ENCODE measurements at places on chromosomes 5 and 9.

- no peaks in the 10 kb centered on the region for H3K36me3 ChIP-seq
- H3K4me3 ChIP-seq = no peak overlapping the region
- no peak for DNase-seq
- H3K27ac ChIP-seq = no peak overlapping the region
- H3K27me3 ChIP-seq = no peaks in the 10 kb centered on the region
These were observed 22.5 kb upstream of the SUB1 start for GRCh38 chr5:32562843-32563242.

DNA sequence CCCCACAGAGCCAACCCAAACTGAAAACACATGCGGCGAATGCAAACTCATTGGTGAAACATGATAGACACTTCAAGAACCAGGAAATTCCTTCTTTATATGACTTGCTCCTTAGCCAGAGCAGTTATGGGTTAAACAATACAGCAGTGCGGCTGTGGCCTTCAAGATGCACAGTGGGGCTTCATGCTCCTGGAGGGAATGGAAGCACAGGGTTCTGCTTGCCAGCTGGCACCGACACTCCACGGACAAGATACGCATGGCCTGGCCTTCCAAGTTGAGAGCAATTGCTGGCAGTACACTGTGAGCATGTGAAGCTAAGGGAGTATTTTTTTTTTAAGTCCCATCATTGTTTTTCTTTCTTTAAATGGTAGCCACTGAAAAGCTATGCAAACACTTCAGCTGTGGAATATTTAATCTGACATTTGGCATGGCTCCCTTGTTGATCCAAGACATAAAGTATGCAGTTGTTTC is 451.6 kb upstream of the CD180 start:
- no peaks in the 10 kb centered on the region for H3K36me3 ChIP-seq
- DNase-seq = no peak

GRCh38 chr5:111248571-111248970 is 24.4 kb downstream of the CAMK4 start:
- H3K27ac ChIP-seq = no peak overlapping the region
- H3K36me3 ChIP-seq = no peaks in the 10 kb centered on the region
- no peaks in the 10 kb centered on the region for H3K4me1 ChIP-seq
- no peaks in the 10 kb centered on the region for H3K27me3 ChIP-seq

GRCh38 chr5:33981408-33982162 is 2.9 kb downstream of the SLC45A2 start:
- no peak overlapping the region for H3K4me3 ChIP-seq
- H3K4me1 ChIP-seq = peaks cover 2% of the 10 kb centered on the region
- H3K27me3 ChIP-seq = no peaks in the 10 kb centered on the region
- no peak overlapping the region for H3K27ac ChIP-seq

DNA sequence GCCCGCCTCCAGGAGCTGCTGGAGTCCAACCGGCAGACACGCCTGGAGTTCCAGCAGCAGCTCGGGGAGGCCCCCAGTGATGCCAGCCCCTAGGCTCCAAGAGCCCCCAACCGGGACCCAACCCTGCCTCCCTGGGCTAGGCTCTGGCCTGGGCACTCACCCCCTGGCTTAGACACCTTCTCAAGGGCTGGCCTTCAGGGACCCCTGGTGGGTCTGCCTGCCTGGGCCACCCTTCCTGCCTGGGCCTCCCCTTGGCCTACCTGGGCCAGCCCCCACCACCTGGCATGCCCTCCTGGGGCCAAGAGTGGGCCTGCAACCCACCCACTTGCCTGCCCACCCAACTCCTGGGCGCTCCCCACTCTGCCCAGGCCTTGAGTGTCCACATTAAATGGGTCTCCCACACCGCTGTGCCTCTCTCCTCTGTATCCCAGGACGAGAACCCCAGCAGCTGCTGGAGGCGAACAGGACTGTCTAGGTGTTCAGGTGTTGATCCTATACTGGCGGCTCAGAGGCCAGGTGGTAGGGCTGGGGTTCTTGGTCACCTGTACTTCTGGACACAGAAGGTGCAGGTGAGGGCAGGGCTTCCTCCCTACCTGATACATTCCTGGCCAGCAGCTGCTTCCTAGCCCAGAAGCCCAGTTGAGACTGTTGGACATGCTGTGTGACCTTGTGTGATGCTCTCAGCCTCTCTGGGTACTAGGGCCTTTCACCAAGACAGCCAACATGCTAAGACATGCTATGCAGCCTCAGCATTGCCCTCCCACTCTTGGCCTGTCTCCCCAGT is 3.6 kb downstream of the BBLN start:
- DNase-seq = no peak
- H3K27me3 ChIP-seq = no peaks in the 10 kb centered on the region
- H3K27ac ChIP-seq = no peak overlapping the region
- H3K36me3 ChIP-seq = peaks cover 11% of the 10 kb centered on the region

- no peak overlapping the region for H3K27ac ChIP-seq
- no peak overlapping the region for H3K4me3 ChIP-seq
- no peaks in the 10 kb centered on the region for H3K4me1 ChIP-seq
- H3K36me3 ChIP-seq = no peaks in the 10 kb centered on the region
- H3K27me3 ChIP-seq = no peaks in the 10 kb centered on the region
These were observed 45.8 kb downstream of the THOC3 start for GRCh38 chr5:175922192-175922885.

- H3K4me3 ChIP-seq = no peak overlapping the region
- DNase-seq = no peak
- H3K4me1 ChIP-seq = no peaks in the 10 kb centered on the region
- no peaks in the 10 kb centered on the region for H3K27me3 ChIP-seq
- H3K36me3 ChIP-seq = no peaks in the 10 kb centered on the region
- no peak overlapping the region for H3K27ac ChIP-seq
These were observed 1078.3 kb upstream of the DMAC1 start for GRCh38 chr9:8877753-8878494.

DNA sequence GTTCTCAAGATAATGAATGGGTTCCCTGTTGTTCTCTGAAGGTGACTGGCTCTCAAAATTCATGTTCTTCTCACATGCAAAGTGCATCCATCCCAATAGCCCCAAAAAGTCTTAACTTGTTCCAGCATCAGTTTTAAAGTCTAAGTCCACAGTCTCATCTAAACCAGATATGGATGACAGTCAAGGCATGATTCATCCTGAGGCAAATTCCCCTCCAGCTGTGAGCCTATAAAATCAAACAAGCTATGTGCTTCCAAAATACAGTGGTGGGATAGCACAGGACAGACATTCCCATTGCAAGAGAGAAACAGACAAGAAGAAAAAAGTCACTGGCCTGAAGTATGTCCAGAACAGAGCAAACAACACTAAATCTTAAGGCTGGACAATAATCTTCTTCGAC is 25.4 kb downstream of the FBXO10 start:
- DNase-seq = no peak
- no peaks in the 10 kb centered on the region for H3K27me3 ChIP-seq
- H3K4me1 ChIP-seq = no peaks in the 10 kb centered on the region
- no peak overlapping the region for H3K27ac ChIP-seq

- no peak overlapping the region for H3K27ac ChIP-seq
- peaks cover 3% of the 10 kb centered on the region for H3K4me1 ChIP-seq
- no peak for DNase-seq
- no peaks in the 10 kb centered on the region for H3K27me3 ChIP-seq
- no peak overlapping the region for H3K4me3 ChIP-seq
These were observed 21.8 kb upstream of the SARDH start for GRCh38 chr9:133759946-133760345.

DNA sequence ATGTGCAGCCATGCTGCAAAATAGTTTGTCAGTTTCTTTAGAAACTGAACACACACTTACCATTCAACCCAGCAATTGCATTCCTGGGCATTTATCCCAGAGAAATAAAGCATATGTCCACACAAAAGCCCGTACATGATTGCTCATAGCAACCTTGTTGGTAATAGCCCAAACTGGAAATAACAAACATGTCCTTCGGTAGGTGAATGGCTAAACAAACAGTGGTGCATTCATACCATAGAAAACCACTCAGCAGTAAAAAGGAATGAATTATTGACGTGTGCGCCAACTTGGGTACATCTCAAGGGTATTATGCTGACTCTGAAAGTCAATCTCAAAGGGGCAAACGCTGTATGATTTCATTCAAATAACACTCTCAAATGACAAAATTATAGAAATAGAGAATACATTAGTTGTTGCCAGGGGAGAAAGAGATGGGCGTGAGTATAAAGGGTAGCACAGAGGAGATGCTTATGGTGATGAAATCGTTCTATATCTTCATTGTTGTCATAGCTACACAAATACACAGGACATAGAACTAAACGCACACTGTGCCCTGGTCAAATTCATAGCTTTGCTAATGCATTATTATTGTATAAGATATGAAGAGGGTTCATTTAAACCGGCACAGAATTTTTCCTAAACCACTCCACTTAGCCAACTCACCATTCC is 58.2 kb downstream of the DRD1 start:
- no peak overlapping the region for H3K27ac ChIP-seq
- no peaks in the 10 kb centered on the region for H3K27me3 ChIP-seq
- H3K4me3 ChIP-seq = no peak overlapping the region
- H3K4me1 ChIP-seq = no peaks in the 10 kb centered on the region

DNA sequence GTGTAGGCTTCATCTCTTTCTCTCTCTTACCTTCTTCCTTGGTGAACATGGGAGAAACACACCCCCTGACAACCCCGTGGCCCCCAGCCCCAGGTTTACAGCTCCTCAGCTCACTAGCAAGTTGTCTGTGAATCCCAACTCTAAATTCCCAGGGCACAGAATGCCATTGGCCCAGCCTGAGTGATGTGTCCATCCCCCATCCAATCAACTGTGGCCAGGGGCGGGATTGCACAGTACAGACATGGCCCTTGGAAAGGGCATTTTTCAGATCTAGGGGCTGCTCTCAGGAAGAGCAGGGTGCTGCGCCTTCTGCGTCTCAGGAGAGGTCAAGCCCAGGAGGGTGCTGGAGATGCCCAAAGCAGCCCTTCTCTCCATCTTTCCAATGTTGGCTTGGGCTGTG is 48.2 kb upstream of the ASS1 start:
- H3K36me3 ChIP-seq = no peaks in the 10 kb centered on the region
- no peak for DNase-seq
- H3K4me3 ChIP-seq = no peak overlapping the region
- no peaks in the 10 kb centered on the region for H3K4me1 ChIP-seq
- no peaks in the 10 kb centered on the region for H3K27me3 ChIP-seq
- H3K27ac ChIP-seq = no peak overlapping the region

GRCh38 chr9:70789086-70789485 is 332.3 kb downstream of the TRPM3 start:
- no peaks in the 10 kb centered on the region for H3K4me1 ChIP-seq
- no peaks in the 10 kb centered on the region for H3K36me3 ChIP-seq
- H3K27ac ChIP-seq = no peak overlapping the region
- DNase-seq = no peak
- H3K4me3 ChIP-seq = no peak overlapping the region
- H3K27me3 ChIP-seq = no peaks in the 10 kb centered on the region

DNA sequence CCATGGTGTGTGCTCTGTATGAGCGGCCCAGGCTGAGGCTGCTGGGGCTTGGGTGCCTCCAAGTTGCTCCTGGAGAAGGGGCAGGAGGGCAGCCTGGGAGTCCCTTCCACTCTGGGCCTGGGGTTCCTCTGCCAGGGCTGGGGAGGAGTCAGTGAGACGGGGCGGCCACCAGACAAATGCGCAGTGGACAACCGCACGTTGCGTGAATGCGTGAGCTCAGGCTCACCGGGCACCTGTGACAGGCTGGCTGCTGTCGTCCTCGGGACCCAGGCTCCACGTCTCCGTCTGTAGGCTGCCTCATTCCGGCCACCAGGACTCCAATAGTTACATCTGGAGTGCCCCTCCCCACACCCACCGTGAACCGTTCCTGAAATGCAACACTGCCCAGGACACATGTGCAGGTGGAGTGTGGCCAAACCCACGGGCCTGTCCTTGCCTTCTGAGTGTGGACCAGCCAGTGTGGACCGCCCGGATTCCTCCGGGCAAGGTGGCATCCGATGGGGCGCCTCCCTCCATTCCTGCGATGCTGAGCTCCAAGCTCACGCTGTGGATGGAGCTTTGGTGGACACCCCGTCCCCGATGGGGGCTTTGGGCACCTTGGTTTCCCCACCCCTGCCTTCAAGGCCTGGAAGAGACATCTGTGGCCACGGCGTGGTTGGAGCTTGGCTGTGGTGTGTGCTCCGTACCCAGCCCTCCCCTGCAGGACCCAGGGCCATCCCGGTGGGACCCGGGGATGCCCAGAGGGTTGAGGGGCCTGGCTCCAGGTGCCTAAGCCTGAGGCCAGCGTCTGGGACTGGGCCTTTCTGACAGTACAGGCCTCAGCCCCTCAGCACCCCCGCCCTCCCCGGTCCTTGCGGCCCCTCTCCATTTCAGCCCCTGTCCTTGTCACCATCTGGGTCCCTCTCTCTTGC is 34.0 kb upstream of the RXRA start:
- H3K27me3 ChIP-seq = no peaks in the 10 kb centered on the region
- no peak overlapping the region for H3K27ac ChIP-seq
- no peak for DNase-seq
- no peak overlapping the region for H3K4me3 ChIP-seq
- H3K4me1 ChIP-seq = peaks cover 4% of the 10 kb centered on the region
- no peaks in the 10 kb centered on the region for H3K36me3 ChIP-seq

DNA sequence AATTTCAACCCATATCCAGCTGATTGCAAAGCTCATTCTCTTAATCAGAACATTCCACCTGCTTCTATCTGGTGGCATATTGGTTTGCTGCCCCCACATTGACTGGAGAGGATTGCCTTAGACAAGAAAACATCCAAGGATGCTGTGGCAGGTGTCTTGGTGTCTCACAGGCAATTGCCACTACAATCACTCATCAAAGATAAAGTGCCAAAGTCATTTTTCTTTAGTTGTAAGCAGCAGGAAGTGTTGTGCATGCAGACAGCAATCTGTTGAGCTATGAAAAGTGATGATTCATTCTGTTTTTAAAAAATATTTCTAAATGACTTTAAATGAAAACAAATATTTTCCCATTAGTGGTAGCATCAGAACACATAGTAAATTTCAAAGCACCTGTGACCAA is 53.9 kb downstream of the CDH6 start:
- DNase-seq = no peak
- H3K4me1 ChIP-seq = no peaks in the 10 kb centered on the region
- H3K27me3 ChIP-seq = no peaks in the 10 kb centered on the region
- no peak overlapping the region for H3K4me3 ChIP-seq

- H3K27me3 ChIP-seq = no peaks in the 10 kb centered on the region
- H3K4me1 ChIP-seq = no peaks in the 10 kb centered on the region
- peaks cover 7% of the 10 kb centered on the region for H3K36me3 ChIP-seq
- no peak overlapping the region for H3K4me3 ChIP-seq
- DNase-seq = no peak
These were observed 49.6 kb upstream of the FBXW11 start for GRCh38 chr5:172055996-172056395.
